ENCODE measurements at places on chromosomes 6 and 20.

- DNase-seq, result no peak
Observed at GRCh38 chr6:42482174-42482573, 30.4 kb upstream of the TRERF1 start.

- no peak for DNase-seq
Observed at GRCh38 chr6:30834646-30835045, 49.7 kb upstream of the DDR1 start.

- DNase-seq, result no peak
Observed at GRCh38 chr6:155498370-155498769, 42.7 kb upstream of the NOX3 start.

GRCh38 chr20:61514396-61514795 is 262.3 kb downstream of the CDH4 start:
- DNase-seq, result no peak

DNA sequence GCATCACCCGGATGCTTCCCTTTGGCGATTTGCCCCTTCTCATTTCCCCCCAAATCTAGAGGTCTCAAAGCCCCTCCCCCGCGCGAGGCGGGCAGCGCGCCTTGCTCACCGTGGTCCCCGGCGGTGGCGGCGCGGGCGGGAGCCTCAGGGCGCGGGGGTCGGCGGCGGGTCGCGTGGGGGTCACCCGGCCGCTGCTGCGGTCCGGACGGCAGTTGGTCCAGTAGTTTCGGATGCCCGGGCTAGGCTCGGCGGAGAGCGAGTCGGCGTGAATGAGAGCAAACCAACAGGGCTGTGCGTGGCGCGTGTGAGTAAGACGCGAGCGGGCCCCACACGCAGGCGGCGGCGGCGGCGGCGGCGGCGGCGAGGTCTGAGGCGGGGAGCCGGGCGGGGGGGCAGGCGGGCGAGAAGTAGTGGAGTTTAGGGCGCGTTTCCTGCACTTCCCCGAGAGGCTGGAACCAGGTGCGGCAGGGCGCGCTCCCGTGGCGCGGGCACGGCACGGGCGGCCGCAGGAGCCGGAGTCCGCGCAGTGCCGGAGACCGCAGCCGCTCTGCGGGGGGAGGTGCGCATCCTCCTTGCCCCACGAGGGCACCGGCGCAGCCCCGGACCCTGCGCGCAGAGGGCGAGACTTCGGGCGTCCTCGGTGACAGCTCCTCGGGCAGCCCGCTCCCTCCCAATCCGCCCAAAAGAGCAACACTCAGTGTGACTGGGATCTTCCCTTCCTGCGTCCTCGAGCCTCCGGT is 567 bp downstream of the HS3ST5 start:
- no peak for DNase-seq

GRCh38 chr6:93317592-93317991 is 101.8 kb downstream of the EPHA7 start:
- no peak for DNase-seq

- no peak for DNase-seq
Observed at GRCh38 chr6:34570066-34570833, 14.1 kb upstream of the SPDEF start.
